PC-9 (cell line): ENCODE measurements at places on chromosomes 2 and 18. TPM values are rescaled to one million over a fixed set of nuclear protein-coding genes. Genes with fewer than 3 reads are reported as not detected.

The RAX gene
- total RNA-seq = not detected in 2 replicates

The POTEI gene
- not detected in 2 replicates for total RNA-seq

The PLGLB1 gene
- 2.7 and 5.7 TPM in 2 replicates for total RNA-seq

The CRYBA2 gene
- not detected in 2 replicates for total RNA-seq

The ZSWIM2 gene
- total RNA-seq = not detected in 2 replicates

The TTC32 gene
- 27.9 and 36.2 TPM in 2 replicates for total RNA-seq

The ETAA1 gene
- total RNA-seq = 17.1 and 25.3 TPM in 2 replicates

The CCDC74A gene
- 3.4 and 4.0 TPM in 2 replicates for total RNA-seq

The RAMP1 gene
- total RNA-seq = 48.5 and 48.7 TPM in 2 replicates

The GALR1 gene
- not detected in 2 replicates for total RNA-seq

The ITPRIPL1 gene
- total RNA-seq = not detected in 2 replicates

The SERPINB3 gene
- total RNA-seq = not detected in 2 replicates

The APCDD1 gene
- not detected in 2 replicates for total RNA-seq

The ANO7 gene
- 6.5 and 8.5 TPM in 2 replicates for total RNA-seq

The SLC66A2 gene
- 24.3 and 28.0 TPM in 2 replicates for total RNA-seq

The SRD5A2 gene
- total RNA-seq = not detected in 2 replicates

The MC4R gene
- not detected in 2 replicates for total RNA-seq
